GOT3 (cell line): ENCODE measurements at places on chromosomes 7 and 10.

- no peak for DNase-seq
Observed at GRCh38 chr7:83708531-83708930, 59.6 kb upstream of the SEMA3E start.

- DNase-seq = no peak
Observed at GRCh38 chr7:72334698-72335097, 77.4 kb downstream of the CALN1 start.

DNA sequence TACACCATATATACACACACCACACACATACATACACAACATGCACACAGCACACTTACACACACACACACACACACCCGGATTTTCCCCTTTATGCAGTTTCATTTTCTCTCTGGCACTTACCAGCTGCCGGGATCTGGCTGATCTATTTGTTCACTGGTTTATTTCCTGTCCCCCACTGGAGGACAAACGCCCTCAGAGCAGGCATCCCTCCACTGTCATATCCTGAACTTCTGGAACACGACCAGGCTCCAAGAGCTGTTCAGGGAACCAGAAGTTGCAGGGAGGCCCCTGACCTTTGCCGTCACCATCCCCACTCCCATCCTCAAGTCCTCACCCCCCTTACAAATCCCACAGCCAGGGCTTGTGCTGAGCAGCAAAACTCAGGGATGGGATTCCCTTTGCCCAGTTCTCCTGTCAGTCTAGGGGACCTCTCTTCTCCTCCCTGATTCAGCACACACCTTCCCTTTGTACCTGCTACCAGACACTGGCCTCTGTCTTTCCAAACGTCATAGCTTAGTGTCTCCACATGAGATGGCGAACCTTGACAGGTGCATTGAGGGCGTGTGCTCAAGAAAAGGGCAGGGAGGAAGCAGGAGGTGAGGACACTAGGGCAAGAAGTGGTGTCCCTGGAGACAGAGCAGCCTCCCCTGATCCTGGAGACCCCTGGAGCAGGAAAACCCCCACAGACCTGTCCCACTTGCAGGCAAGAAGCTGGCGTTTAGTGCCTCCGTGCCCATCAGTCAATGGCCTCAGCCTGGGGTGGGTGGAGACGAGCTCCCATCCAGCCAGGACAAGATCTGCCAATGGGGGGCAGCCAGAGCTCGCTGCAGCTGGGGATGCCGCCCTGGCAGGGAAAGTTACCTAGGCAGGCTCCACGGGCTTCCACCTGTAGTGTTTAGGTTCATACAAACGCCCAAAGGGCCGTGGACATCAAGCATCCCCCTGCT lies 12.7 kb upstream of the DOCK1 start:
- DNase-seq = no peak

DNA sequence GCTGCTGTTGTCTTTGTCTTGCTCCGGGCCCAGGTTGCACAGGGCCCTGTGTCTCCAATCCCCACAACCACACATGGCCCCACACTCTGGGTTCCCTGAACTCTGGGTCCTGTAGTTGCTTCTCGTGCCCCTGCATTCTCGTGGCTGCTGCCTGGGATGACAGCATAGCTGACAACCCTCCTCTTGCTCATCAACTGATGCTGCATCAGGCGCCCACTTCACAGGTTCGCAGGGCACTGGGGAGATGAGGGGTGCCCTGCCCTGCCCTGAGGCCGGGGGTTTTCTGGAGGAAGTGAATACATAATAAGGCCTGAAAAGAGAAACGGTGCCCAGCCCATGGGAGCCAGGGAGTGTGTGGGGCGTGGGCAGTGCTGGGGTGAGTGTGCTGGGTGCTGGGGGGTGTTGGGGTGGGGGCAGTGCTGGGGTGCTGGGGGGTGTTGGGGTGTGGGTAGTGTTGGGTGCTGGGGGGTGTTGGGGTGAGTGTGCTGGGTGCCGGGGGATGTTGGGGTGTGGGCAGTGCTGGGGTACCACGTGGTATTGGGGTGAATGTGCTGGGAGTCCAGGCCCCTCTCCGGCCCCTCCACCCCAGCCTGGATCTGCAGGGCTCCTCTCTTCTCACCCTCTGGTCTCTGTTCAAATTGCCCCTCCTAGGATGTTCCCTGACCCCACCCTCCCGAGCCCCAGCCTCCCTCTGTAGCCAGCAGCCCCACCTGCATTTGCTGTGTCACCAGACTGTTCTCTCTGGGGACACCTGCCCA lies 2.0 kb upstream of the MTG1 start:
- DNase-seq = no peak

GRCh38 chr7:77338260-77338659 lies 77.9 kb downstream of the GSAP start:
- DNase-seq = no peak

- DNase-seq = no peak
Observed at GRCh38 chr7:96739609-96740008, 30.0 kb upstream of the SEM1 start.

DNA sequence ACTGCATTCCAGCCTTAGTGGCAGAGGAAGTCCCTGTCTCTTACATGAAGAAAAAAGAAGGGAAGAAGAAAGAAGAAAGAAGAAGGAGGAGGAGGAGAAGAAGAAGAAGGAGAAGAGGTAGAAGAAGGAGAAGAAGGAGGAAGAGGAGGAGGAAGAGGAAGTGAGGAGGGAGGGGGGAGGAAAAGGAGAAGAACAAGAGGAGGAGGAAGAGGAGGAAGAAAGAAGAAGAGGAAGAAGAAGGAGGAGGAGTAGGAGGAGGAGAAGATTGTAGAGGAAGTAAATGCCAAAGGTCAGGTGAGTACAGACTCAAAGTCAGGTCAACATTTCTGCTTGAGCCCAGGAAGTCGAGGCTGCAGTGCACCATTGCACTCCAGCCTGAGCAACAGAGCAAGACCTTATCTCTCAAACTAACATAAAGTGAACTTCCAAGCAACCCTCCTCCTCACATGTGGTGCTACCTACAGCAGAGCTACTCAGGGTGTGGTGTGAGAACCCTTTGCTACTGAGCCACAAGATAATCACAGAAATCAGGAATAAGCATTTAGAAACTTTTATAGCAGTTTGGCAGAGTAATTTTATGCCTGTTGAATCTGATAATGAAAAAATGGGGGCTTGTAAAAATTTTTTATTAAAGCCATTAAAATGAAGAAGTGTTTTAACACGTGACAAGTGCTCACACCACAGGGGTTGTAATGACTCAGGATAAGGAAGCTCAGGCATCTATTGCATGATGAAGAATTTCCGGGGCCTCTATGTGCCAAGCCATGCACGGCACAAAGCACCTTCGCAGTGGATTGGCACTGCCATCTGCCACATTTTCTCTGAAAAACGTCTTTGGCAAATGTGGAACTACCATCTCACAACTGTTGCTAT lies 224.9 kb upstream of the AUTS2 start:
- no peak for DNase-seq

GRCh38 chr7:45259966-45260646 lies 102.5 kb downstream of the RAMP3 start:
- peak; percentile 14 for DNase-seq

DNA sequence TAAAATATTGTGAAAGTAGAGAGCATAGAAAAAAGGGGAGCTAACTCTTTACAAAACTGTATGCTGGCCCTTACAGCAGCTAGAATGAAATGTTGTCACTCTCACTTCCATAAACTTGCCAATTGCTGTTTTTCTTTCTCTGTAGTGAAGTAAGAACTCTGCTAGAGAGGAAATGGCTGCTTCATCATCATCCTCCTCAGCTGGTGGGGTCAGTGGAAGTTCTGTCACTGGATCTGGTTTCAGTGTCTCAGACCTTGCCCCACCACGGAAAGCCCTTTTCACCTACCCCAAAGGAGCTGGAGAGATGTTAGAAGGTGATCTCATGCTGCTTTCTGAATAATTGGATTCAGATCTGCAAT lies 7.6 kb upstream of the ASCC1 start:
- DNase-seq = no peak

DNA sequence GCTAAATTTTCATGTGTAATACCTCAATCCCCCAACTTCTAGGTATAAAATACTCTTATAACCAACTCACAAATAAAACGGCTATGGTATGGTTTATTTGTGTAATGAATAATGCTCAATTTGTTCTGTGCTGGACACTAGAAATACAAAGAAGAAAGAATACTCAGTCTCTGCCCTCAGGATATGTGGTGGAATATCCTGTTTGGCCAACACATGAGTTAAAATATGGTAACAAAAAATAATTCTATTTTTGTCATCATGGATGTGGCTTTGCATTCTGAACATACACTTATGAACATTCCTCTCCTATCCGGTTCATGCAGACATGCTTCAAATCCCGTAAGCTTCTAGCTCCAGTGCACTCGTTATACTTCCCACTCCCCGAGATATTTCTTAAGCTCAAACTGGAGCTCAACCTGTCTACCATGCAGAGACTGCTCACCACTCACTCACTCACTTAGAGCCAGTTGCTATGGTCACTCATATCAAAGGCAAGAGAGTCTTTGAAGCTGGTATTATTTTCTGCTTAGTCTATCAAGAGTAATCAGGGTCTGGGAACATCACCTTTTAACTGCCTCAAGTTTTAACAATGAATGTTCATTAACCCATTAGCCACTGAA lies 53.8 kb upstream of the SLC16A12 start:
- no peak for DNase-seq

GRCh38 chr7:7254319-7254718 lies 72.0 kb downstream of the C1GALT1 start:
- no peak for DNase-seq

GRCh38 chr7:158975526-158976467 lies 119.4 kb downstream of the DYNC2I1 start:
- DNase-seq = no peak

DNA sequence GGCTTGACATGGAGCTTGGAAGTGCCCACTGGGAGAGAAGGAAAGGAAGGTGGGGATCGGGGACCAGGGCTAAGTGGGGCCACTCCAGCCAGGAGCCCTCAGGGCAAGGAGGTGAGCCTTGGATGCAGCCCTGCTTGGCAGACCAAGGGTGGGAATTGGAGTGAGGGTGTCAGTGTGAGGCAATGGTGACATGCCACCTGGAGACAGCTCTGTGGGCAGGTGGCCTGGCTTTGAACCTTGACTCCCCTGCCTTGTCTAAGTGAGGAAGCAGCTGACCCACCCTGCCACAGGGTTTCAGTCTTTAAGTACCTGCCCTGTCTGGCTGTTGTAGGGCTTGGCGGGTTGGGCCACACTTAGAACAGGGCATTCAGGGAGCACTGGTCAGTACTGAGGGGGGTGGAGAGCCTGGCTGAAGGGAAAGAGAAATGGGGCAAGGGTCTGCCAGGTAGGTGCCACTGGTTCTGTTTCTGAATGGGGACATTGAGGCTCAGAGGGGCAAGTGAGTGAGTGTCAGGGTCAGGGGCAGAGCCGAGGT lies 4.8 kb downstream of the RAMP3 start:
- DNase-seq = no peak

DNA sequence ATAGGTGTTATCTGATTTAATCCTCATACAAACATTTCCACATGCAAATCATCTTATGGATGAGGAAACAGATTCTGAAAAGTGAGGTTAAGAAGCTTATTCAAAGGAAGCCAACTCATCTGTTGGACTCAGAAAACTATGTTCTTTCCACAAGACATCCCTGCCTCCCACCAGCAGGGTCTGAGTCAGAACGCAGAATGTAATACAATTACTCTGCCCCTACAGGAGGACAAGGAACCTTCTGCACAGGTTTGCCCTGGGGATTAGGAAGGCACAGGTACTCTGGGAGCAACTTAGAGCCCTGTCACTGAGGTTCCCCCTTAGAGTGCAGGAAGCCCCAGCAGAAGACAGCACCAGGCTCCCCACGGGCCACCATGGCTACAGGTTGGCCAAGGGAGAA lies 255.7 kb downstream of the TNS3 start:
- no peak for DNase-seq

GRCh38 chr7:42049761-42050160 lies 187.2 kb downstream of the GLI3 start:
- no peak for DNase-seq

- DNase-seq = no peak
Observed at GRCh38 chr10:51300617-51301304, 226.5 kb downstream of the PRKG1 start.

GRCh38 chr7:146647445-146647844 lies 530.8 kb downstream of the CNTNAP2 start:
- no peak for DNase-seq

DNA sequence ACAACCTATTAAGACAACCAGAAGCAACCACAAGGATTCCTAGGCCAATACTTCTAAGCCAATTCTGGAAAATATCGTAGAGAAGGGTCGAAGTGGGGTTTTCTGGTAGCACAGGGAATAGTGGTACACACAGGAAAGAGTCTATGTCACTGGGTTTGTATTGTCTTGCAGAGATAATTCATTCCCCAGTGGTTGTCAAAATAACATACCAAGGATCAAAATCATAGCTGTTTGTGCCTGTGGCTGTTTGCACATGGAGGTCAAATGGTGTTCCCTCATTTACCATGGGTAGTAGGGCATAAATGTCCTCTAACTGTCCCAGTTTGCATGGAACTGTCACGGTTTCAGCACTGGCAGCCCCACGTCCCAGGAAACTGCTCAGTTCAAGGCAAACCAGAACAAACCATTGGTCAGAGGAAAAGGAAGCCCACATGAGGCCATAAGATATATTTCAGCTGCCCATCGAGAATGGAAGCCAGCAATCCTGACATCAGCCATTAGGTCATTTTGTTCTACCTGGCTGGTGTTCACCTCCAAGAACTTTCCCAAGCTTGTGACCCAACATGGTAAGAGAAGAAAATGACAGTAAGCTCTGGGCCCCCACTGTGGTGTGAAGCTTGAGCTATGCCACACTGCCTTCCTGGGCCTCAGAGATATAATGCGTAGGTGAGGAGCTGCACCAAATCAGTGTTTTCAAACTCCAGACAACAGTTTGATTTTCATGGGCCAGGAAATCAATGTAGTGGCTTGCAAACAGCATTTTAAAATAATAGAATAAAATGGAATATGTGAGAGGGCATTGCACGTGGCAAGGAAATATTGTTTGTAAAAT lies 53.9 kb upstream of the NFE2L3 start:
- no peak for DNase-seq

DNA sequence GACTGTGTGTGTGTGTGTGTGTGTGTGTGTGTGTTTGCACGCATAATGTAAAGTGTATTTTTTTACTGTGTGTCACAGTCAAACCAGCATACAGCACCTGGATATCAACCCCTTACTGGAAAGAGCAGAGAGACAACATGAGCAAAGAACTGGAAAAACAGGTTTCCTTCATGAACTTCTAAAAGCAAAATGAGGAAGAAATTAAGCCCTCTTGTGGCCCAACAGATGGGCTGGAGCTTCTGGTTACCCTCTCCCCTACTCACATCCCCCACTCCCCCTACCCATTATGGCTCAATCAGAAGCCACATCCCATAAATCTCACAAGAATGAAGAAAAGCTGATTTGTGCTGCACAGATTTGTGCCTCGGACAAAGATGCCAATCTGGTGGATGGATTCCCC lies 36.2 kb downstream of the PDE1C start:
- DNase-seq = no peak

DNA sequence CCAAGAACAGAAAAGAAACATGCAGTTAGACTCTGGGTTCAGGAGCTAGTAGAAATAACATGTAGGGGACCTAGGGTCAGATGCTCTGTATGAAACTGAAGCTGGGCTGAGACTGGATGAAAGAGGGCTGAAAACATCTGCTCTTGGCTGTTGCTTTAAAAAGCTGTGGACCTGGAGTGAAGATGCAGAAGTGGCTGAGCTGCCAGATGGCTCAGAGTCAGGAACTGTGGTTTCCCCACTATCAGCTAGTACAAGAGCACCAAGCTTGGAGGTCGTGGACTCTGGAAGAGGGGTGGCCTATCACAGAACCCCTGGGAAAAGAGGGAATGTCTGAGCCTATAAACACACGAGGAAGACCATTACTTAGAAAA lies 5.9 kb downstream of the ADK start:
- no peak for DNase-seq

- DNase-seq = no peak
Observed at GRCh38 chr7:116786791-116787443, 75.5 kb upstream of the CAPZA2 start.
